T-cell (primary cell): ENCODE measurements at places on chromosomes 7 and 10. TPM values are rescaled to one million over a fixed set of nuclear protein-coding genes. Genes with fewer than 3 reads are reported as not detected.

The ANKRD22 gene
- total RNA-seq: not detected

The GIMAP4 gene
- 341 TPM for total RNA-seq

The GLCCI1 gene
- 30.6 TPM for total RNA-seq

The MYOF gene
- 1.1 TPM for total RNA-seq

The SFTPA1 gene
- total RNA-seq: 9.6 TPM

The TAS2R4 gene
- 0.86 TPM for total RNA-seq

The ITPRID1 gene
- total RNA-seq: not detected

The C10orf53 gene
- not detected for total RNA-seq

The CHST15 gene
- total RNA-seq: 1.3 TPM
